ENCODE measurements at places on chromosomes 6 and 20. TPM values are rescaled to one million over a fixed set of nuclear protein-coding genes. Genes with fewer than 3 reads are reported as not detected.

The FAM162B gene
- not detected for total RNA-seq

The ARMH2 gene
- not detected for total RNA-seq

The IMPG1 gene
- total RNA-seq: not detected

The CPXM1 gene
- 2.9 TPM for total RNA-seq

The TFEB gene
- total RNA-seq: 8.5 TPM

The PPP1R11 gene
- total RNA-seq: 59.9 TPM

The TSPYL4 gene
- 9.4 TPM for total RNA-seq

The TFAP2C gene
- not detected for total RNA-seq

The MATN4 gene
- 0.35 TPM for total RNA-seq

The TLDC2 gene
- not detected for total RNA-seq

The CCN2 gene
- not detected for total RNA-seq

DNA sequence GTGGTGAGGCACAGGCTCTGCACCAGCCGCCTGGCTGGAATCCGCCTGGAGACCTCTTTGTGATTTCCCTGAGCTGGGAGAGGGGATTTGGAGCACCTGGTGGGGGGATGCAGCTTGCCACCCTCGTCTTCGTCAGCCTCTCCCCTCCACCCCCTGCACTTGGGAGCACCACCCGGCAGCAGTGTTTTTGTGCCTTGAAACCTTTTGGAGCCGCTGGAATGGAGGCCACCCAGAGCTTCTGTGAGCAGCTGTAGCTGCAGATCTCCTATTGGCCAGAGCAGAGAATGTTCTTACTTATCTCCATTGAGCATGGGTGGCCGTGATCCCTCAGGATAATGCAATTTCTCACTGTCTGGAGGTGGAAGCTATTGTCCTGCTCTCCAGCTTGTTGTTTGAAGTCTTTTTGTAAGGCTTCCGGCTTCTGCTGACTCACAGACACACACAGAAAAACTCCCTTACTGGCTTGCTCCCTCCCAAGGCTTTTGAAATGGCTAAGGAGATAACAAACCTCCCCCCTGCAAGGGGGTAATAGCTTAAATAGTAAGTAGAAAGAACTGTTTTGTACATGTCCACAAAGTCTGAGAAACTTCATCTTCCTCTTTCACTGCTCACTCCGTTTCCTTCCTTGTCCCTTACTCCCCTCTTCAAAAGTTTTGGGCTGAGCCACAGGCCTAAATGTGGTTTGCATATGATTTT is 271.2 kb downstream of the PRL start:
- DNase-seq: peak; percentile 28
- H3K4me3 ChIP-seq: peak overlapping the region; percentile 43
- peak overlapping the region; percentile 83 for H3K27ac ChIP-seq
- H3K27me3 ChIP-seq: no peaks in the 10 kb centered on the region
- H3K36me3 ChIP-seq: no peaks in the 10 kb centered on the region

- H3K4me1 ChIP-seq: peaks cover 3% of the 10 kb centered on the region
- H3K4me3 ChIP-seq: no peak overlapping the region
- H3K36me3 ChIP-seq: no peaks in the 10 kb centered on the region
- DNase-seq: peak; percentile 75
- H3K27me3 ChIP-seq: no peaks in the 10 kb centered on the region
Measured at GRCh38 chr6:143940011-143940597, 68.0 kb downstream of the PLAGL1 start.

GRCh38 chr20:51616060-51616459 is 73.5 kb upstream of the NFATC2 start:
- H3K4me1 ChIP-seq: peaks cover 4% of the 10 kb centered on the region
- no peak overlapping the region for H3K4me3 ChIP-seq
- H3K27me3 ChIP-seq: peaks cover 4% of the 10 kb centered on the region
- H3K36me3 ChIP-seq: no peaks in the 10 kb centered on the region

GRCh38 chr20:40887105-40887504 is 141.5 kb upstream of the TOP1 start:
- no peak overlapping the region for H3K27ac ChIP-seq
- peaks cover 2% of the 10 kb centered on the region for H3K27me3 ChIP-seq
- no peak for DNase-seq
- H3K4me1 ChIP-seq: peaks cover 13% of the 10 kb centered on the region

- no peaks in the 10 kb centered on the region for H3K27me3 ChIP-seq
- no peak overlapping the region for H3K27ac ChIP-seq
- no peak for DNase-seq
- no peaks in the 10 kb centered on the region for H3K4me1 ChIP-seq
- no peak overlapping the region for H3K4me3 ChIP-seq
Measured at GRCh38 chr6:65123521-65123920, 583.5 kb downstream of the EYS start.

DNA sequence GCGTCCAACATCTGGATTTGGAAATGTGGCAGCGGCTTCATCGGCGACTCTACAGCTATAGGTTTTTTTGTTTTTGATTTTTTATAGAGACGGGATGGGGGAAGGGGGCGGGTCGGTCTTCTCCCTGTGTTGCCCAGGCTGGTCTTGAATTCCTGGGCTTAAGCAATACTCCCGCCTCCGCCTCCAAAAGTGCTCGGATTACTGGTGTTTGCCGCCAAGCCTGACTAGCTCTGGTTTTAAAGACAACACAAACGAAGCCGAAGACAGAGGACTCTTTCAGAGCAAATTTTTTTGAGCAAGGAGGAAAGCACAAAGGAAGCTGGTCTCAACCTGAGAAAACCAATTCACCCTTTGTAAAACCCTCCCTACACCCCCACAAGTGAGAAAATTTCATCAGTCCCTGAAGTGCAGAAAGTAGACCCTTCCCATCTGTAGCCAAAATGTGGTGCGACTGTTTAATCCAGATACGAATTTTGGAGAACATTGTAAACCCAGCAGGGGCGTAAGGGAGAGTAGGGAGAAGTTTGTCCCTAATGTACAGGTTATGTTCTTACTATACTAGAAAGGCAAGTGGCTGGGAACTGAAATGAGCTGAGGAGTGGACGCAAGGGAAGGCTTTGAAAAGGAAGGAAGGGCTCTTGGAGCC is 185.9 kb downstream of the TRIM27 start:
- H3K27me3 ChIP-seq: peaks cover 62% of the 10 kb centered on the region
- peaks cover 5% of the 10 kb centered on the region for H3K4me1 ChIP-seq
- no peak overlapping the region for H3K27ac ChIP-seq
- no peak for DNase-seq
- peaks cover 10% of the 10 kb centered on the region for H3K36me3 ChIP-seq

DNA sequence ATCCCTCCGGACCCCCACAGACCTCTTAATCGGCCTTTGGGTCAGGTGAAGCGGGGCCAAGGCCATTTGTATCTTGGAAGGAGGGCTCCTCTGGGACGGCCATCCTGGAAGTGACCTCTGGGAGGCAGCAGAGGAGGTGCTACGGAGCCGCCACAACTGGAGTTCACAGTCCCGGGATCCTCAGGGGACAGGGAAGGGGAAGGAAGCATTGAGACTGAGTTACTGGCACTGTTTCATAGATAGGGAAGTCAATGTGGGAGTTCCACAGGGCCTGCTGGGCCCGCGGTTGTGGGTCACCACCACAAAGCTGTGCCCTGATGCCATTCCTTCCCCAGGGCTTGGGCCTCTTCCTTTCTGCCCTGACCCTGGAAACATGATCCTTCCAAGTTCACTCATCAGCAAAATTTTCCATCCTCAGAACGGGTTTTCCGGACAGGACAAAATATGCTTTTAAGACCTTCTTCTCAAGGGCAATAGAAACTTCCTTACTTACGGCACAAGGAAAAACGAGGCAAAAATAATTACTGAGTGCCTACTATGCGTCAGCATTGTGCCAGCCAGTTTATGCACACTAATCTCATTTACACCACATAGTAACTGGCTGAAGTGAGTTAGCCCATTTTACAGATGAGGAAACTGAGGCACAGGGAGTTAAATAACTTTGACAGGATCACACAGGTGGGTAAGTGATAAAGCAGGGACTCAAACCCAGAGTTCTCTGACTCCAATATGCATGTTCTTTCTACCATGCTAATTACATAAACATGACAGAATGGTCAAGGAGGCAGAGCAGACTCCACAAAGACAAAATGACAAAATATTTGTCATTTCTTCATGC is 143.8 kb downstream of the UNC5CL start:
- H3K4me1 ChIP-seq: no peaks in the 10 kb centered on the region
- H3K27ac ChIP-seq: no peak overlapping the region
- H3K4me3 ChIP-seq: no peak overlapping the region
- H3K36me3 ChIP-seq: no peaks in the 10 kb centered on the region

- no peak overlapping the region for H3K27ac ChIP-seq
- no peak overlapping the region for H3K4me3 ChIP-seq
- no peaks in the 10 kb centered on the region for H3K27me3 ChIP-seq
- no peaks in the 10 kb centered on the region for H3K36me3 ChIP-seq
- no peaks in the 10 kb centered on the region for H3K4me1 ChIP-seq
Measured at GRCh38 chr6:142501795-142502194, 200.0 kb downstream of the ADGRG6 start.

- DNase-seq: no peak
- peaks cover 14% of the 10 kb centered on the region for H3K4me1 ChIP-seq
- H3K27ac ChIP-seq: no peak overlapping the region
- H3K36me3 ChIP-seq: peaks cover 50% of the 10 kb centered on the region
- no peak overlapping the region for H3K4me3 ChIP-seq
- H3K27me3 ChIP-seq: no peaks in the 10 kb centered on the region
Measured at GRCh38 chr20:444862-445426, 17.4 kb downstream of the TBC1D20 start.

DNA sequence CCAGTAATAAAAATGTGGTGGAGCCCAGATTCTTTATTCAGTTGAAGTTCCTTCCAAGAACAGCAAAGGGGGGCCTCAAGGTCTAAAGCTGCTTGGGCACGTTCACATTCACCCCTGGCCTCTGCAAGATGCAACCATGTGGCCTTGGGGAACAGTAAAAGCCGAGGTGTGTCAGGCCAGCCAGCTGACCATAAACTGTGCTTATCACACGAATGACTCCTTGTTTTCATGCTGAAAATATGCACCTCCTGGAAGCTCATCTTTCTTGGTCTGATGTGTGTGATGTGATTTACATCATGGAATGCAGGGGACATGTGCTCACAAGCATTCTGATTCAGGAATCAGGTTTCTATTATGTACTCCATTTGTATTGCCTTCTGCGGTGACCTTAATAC is 211.6 kb upstream of the MARCKS start:
- no peaks in the 10 kb centered on the region for H3K36me3 ChIP-seq
- H3K4me3 ChIP-seq: no peak overlapping the region
- H3K27ac ChIP-seq: no peak overlapping the region
- no peaks in the 10 kb centered on the region for H3K4me1 ChIP-seq
- DNase-seq: no peak

DNA sequence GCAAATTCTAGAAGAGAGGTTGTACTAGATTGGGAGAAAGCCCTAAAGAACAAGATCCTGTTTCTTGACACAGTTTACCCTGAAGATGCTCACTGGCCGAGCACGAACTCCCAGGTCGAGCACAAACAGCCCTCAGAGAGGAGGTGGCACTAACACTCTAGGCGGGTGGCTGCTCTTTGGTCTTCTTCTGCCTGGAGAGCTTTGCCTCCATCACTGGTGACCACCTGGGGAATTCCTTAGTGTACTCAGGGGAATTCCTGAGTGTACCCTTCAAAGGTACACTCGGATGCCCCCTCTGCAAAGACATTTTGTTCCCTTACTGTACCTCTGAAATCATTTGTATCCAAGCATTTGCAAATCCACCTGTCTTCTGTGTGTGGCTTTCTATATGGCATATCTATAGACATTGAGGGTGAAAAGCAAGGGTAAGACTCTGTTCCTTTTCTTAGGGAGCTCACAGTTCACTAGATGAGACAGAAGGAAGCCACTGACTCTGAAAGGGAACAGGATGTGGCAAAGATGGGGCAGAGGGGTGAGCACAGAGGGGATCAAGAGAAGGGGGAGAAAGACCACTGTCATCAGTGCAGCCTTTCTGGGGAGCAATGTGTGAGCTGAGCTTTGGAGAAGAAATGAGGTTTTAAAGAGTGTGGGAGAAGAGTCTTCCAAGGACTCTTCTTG is 169.8 kb upstream of the PROKR2 start:
- peaks cover 13% of the 10 kb centered on the region for H3K4me1 ChIP-seq
- no peak overlapping the region for H3K27ac ChIP-seq
- H3K4me3 ChIP-seq: no peak overlapping the region
- DNase-seq: no peak

GRCh38 chr20:24598996-24599395 is 129.6 kb downstream of the SYNDIG1 start:
- DNase-seq: no peak
- peaks cover 3% of the 10 kb centered on the region for H3K27me3 ChIP-seq
- H3K4me3 ChIP-seq: no peak overlapping the region
- no peaks in the 10 kb centered on the region for H3K36me3 ChIP-seq

- peaks cover 23% of the 10 kb centered on the region for H3K4me1 ChIP-seq
- no peak for DNase-seq
- no peak overlapping the region for H3K27ac ChIP-seq
- H3K4me3 ChIP-seq: no peak overlapping the region
Measured at GRCh38 chr6:87654122-87654521, 47.9 kb downstream of the AKIRIN2 start.

- DNase-seq: no peak
- no peaks in the 10 kb centered on the region for H3K4me1 ChIP-seq
- H3K27me3 ChIP-seq: no peaks in the 10 kb centered on the region
Measured at GRCh38 chr20:36454698-36455427, 86.5 kb upstream of the MYL9 start.

GRCh38 chr6:13355043-13355945 is 27.0 kb upstream of the TBC1D7 start:
- peaks cover 48% of the 10 kb centered on the region for H3K4me1 ChIP-seq
- peaks cover 2% of the 10 kb centered on the region for H3K36me3 ChIP-seq
- DNase-seq: peak; percentile 53
- H3K4me3 ChIP-seq: peak overlapping the region; percentile 68

DNA sequence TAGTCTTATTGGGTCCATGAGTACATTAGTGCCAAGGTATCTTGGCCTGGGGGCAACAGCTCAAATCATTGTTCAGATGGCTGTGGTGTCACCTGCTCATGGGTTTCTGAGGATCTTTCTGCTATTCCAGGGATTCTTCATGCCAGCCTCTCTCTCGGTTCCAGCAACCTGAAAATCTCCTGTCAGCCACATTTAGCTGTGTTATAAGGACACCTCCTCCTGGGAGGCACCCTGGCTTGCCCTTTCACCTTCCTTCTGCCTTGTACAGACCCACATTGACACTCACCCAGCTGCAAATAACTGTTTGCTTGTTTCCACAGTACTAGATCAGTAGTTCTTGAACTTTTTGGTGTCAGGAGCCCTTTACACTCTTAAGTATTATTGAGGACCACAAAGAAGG is 159.9 kb downstream of the GRM4 start:
- no peaks in the 10 kb centered on the region for H3K36me3 ChIP-seq
- no peaks in the 10 kb centered on the region for H3K27me3 ChIP-seq
- no peak for DNase-seq
- H3K4me1 ChIP-seq: no peaks in the 10 kb centered on the region
- H3K4me3 ChIP-seq: no peak overlapping the region

DNA sequence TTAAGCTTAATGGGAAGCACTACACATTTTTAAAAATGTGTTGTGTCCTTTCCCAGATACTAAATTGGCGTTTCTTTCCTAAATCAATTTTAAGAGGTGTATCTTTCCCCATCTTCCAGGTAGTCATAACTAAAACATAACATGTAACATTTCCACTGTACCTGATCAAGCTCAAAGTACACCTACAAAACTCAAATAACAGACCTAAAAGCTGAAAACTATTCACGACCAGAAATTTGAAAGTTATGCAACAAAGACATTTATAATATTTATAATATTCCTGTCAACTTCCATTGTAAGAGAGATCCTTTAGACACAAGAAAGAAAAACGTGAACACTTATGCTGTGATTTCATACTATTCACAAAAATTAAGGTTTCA is 3.5 kb downstream of the STAU1 start:
- H3K36me3 ChIP-seq: peaks cover 23% of the 10 kb centered on the region
- H3K4me3 ChIP-seq: peak overlapping the region; percentile 96
- no peaks in the 10 kb centered on the region for H3K27me3 ChIP-seq
- H3K27ac ChIP-seq: peak overlapping the region; percentile 60
- DNase-seq: no peak

Measured in activated CD4-positive, alpha-beta T cell treated with anti-CD3 and anti-CD28 coated beads for 36 hours (primary cell).